ENCODE measurements at places on chromosomes 5 and 9. TPM values are rescaled to one million over a fixed set of nuclear protein-coding genes. Genes with fewer than 3 reads are reported as not detected.

Gene FCN2
- polyA plus RNA-seq: not detected

Gene FOXD4L3
- polyA plus RNA-seq: not detected

Gene RGS14
- polyA plus RNA-seq: 6.5 TPM

Gene C5orf34
- polyA plus RNA-seq: 3.3 TPM

Gene ARL15
- 6.6 TPM for polyA plus RNA-seq

Gene C5orf58
- not detected for polyA plus RNA-seq
